ENCODE measurements at places on chromosomes 1 and 21. TPM values are rescaled to one million over a fixed set of nuclear protein-coding genes. Genes with fewer than 3 reads are reported as not detected.

DNA sequence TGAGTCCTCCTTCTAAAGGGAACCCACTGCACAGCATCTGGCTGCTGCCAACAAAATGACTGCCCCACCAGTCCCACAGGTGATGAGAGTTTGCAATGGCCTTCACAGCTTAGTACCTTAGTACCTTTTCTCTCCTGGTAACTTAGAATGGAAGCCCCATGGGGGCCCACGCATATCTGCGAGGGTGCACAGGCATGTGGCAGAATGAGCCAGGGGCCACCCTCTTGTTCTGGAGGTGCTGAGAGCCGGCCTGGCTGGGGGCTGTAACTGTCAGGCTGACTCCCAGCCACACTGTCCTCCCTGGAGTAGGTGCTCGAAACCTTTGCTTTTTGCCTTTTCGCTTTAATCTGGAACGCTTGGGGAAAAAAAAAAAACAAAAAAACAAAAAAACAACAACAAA, 185.1 kb downstream of the DHRS3 start:
- DNase-seq = no peak

DNA sequence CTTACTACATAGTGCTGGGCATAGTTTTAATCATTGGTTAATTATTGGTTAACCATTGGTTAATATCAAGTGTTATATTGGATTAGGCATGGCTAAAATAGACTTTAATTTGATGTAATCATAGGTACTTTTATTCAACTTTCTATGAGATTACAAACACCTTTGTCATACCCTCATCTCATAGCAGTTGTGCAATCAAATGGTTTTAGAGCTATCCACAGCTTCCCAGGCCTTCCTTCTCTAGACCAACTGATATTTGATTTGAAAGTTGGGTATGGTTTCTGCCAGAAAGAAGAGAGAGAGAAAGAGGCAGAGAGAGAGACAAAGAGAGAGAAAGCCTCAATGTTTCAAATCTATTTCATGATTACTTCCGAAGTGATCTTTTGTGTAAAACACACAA, 9.6 kb upstream of the RGS1 start:
- DNase-seq = no peak

DNA sequence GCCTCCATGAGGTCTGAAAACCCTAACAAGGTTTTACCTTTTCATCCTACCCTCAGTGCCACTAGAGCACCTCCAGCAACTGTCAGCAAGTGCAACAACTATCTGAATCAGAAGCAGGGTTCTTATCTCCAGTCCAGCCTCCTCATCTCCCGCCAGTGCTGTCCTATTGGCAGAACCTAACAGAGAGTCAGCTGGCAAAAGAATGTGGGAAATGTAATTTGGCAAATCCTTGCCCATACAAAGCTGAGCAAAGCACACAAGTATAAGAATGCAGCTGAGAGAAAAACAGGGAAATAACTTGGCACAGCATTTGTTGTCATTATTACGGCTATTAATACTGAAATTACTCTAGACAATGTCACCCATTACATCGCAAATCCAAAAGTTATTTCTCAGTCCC, 124.2 kb downstream of the ATP6V1G3 start:
- DNase-seq = peak; percentile 52

DNA sequence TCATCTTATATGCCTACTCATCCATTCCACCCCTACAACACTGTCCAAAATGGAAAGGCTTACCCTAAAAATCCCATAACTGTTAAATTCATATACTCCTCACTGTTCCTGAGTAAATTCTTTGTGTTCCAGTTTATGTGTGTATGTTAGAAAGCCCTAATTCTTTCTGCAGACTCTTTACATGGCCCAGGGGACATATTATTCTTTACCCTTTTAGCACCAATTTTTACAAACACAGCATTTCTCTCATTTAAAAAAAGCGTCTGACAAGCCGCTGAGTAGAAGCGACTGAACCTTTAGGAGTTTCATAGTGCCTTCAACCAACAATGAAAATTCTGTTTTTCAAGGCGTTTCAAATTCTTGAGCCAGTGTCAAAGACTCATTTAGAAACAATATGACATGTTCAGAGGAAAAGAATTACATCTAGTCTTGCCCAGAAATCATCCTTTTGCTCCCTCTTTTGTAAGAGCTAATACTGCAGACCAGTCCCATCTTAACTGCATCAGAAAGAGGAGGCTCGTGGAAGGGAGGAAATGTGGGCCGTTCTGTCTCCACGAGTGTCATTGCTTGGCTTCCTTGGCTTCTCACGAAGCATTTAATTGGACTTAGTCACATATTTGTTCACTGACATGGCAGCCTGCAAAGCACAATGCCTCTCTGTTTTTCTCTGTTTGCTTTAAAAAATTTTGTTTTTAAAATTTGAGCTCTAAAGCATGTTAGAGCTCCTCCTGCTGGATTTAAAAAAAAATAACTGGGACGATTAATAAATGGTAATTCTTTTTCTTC, 21.3 kb upstream of the C1orf105 start:
- DNase-seq = peak; percentile 63

Gene KANK4
- total RNA-seq = not detected

GRCh38 chr1:187326557-187326956, 497.8 kb downstream of the PLA2G4A start:
- no peak for DNase-seq

Gene TFF3
- not detected for total RNA-seq

- no peak for DNase-seq
These were observed 45.9 kb downstream of the TUT4 start for GRCh38 chr1:52506920-52507546.

DNA sequence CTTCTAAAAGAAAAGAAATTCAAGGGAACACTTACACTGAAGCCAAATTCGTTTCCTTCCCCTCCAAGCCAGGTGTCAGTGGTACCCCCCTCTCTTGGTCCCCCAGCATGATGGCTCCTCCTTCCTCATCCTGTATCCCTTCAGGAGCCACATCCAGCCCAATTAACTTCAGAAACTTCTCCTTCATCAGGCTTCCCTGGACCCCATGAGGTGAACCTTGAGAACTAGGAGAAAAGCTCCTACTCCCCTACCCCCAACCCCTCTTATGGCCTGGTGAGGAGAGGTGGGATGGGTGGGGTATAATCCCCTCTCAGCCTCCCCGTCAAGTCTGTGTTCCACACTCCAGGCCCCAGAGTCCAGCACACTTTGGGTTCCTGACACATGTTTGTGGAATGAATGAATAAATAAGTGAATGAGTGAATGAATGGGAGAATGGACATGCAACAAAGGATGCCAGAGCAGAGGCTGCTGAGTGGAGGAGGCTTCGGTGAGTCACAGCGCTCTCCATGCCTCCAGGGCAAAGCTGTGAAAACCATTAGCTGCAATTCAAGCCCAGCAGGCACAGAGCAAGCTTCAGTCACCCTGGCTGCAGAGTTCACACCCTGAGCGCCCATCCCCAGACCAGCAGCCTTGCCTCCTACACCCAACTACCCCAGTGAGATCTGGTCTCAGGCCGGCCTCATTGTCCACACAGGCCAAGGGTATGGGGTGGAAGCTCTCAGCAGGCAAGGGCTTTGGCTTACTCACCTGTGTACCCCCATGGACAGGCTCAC, 43.8 kb downstream of the BATF3 start:
- peak; percentile 69 for DNase-seq

GRCh38 chr1:61182049-61182448, 99.7 kb downstream of the NFIA start:
- DNase-seq = no peak

DNA sequence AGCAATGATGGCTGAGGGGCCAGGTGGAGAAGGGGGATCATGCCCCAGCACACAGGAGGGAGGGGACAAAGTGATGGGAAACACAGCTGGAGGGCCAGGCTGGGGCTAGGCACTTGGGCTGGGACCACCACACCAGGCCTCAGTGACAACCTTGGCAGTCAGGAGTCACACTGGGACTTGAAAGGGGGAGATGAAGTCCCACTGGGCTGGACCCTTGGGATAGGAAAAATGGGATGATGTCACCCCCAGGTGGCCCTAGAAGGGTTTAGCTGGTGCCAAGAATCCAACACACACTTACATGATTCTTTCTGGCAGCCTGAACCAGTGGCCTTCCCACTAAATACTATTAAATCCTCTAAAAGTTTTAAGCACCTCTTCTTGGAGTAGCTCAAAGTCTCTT, 17.1 kb downstream of the ZBTB17 start:
- no peak for DNase-seq

DNA sequence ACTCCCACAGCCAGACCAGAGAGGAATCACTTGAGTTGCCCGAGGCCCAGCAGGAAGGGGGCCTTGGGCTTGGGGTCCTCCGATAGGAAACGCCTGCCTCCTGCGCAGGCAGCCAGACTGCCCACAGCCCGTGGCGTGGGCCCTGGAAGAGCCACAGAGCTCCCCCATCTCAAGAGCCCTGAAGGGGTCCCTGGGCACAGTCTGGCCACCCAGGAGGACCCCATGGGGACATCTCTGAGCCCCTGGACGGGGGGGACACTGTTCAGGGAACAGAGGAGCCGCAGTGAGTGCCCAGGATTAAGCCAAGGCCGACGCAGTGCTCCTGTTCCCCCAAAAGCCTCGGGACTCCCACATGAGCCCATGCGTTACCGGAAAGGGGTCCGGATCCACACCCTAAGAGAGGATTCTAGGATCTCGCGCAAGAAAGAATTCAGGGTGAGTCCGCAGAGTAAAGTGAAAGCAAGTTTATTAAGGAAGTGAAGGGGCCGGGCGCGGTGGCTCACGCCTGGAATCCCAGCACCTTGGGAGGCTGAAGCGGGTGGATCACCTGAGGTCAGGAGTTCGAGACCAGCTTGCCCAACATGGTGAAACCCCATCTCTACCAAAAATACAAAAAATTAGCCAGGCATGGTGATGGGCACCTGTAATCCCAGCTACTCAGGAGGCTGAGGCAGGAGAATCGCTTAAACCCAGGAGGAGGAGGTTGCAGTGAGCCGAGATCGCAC, 38.1 kb upstream of the LBR start:
- DNase-seq = no peak

DNA sequence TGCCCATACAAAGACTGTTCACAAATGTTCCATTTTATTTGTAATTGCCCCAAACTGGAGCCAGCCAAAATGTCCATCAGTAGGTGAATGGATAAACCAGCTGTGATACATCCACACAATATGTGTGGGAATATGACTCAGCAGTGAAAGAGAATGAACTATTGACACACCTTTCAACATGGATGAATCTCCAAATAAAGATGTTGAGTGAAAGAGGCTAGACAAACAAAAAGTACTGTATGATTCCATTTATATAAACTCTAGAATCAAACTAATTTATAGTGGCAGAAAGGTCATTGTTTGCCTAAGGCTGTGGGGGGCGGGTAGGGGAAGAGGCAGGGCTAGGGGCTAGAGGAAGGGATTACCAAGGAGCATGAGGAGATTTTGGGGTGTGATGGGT, 4.5 kb downstream of the DHCR24 start:
- DNase-seq = no peak

DNA sequence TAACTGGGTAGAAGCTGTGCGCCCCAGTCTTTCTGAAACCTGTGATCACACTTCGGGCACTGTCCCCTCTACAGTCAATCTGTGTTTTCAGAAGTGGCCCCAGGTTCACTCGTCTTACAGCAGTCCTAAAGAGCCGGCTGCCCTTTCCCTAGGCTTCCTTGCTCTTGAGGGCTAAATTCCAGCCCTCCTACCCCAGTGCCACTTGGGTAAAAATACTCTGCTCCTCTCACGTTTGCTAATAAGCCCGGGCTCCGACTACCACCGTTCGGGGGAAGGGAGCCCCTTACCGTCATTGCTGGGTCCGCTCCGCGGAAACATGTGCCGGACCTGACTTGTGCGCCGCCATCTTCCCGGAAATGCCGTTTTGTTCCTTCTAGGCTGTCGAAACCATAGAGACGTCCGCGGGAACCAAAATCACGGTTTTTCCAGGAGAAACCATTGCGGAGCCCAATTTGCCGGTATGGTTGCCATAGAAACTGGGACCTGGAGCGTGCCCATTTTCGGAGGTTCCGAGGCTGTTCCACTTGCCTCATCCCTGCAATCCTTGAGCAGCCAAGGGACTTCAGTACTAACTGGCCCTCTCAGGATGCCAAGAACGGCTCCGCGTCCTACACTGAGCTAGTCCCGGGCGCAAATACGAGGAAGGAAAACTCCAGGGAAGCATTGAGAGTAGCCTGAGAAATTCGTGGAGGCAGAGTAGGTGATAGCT, at the start of gene GPATCH4:
TSS of gene GPATCH4 (minus strand) at position 358 of the 709 bp plus-strand sequence.
- peak; percentile 88 for DNase-seq

- DNase-seq = no peak
These were observed 75.0 kb downstream of the XCL2 start for GRCh38 chr1:168468822-168469221.

GRCh38 chr1:98034505-98034904, 113.7 kb upstream of the DPYD start:
- peak; percentile 13 for DNase-seq

GRCh38 chr1:236699366-236699765, 13.1 kb downstream of the ACTN2 start:
- no peak for DNase-seq

Gene PERM1
- not detected for total RNA-seq

GRCh38 chr1:5971471-5972197, 20.6 kb downstream of the NPHP4 start:
- no peak for DNase-seq

Gene OR2G3
- total RNA-seq = not detected

GRCh38 chr1:27132624-27133023, 22.3 kb downstream of the SLC9A1 start:
- no peak for DNase-seq

- no peak for DNase-seq
These were observed 11.8 kb upstream of the S100A10 start for GRCh38 chr1:152005360-152005912.

GRCh38 chr1:211133393-211133835, 534 bp downstream of the KCNH1 start:
- DNase-seq = no peak

Gene MNDA
- total RNA-seq = not detected

DNA sequence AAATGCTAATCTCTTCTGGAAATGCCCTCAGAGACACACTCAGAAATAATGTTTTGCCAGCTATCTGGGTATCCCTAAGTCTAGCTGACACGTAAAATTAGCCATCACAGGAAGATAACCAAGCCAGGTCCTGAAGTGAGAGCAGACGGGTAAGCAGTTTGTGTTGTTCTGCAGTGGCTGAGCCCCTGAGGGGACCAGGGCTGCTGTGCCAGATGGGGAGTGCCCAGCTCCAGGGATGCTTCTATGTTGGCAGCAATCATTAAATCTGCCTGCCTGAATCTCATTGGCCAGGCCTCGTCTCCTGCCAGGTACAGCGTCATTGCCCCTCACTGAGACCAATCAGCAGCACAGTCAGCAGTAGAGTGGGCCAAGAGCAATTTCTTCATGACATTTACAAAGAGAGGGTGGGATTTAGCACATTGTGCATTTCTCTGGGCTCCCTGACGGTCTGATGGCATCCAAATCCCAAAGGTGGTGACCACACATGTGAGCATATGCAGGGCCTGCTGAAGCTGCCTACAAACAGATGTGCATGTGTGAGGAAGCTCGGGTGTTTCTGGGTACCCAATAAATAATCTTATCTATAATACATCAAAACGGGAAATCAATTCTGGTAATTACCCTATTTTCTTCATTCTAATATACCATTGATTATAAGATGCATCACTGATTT, 58.7 kb upstream of the LRRN2 start:
- DNase-seq = no peak

DNA sequence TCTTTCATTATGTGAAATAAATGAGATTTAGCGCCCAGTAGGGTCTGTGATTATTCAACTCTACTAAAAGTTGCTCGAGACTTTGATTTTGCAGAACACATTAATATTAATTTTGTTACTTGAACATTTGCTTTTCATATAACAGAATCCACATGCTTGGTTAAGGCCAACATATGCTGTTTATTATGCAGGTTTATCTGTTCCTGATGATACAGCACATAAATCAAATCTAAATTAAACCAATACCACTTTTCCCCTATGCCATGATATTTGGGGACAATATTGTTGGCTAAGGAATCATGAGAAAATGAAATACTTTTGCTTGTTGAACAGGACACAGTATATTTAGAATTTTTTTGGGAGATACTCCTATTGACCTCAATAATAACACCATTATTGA, 291.1 kb downstream of the USP25 start:
- DNase-seq = no peak
